RWPE2 (cell line): ENCODE measurements at places on chromosomes 1 and 21.

DNA sequence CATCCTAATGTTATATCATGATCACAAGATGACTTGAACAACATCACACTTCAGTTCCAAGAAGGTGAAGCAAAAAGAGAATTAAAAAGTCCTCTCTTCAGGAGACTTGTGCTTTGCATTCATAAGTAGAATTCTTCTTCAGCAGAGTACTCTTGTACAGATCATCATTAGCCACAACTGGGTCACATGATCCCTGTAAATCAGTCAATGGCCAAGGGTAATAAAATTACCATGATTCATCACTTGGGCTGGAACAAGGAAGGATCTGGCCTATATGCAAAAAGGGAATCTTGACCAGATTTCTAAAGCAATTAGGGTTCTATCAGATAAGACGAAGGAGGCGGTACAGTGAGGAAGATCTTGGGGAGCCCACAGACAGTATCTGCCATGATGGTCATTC, 458.0 kb upstream of the DEPDC1 start:
- no peak for DNase-seq

- DNase-seq = no peak
Measured at GRCh38 chr1:186179231-186179630, 195.8 kb downstream of the TPR start.

- DNase-seq = no peak
Measured at GRCh38 chr21:31103571-31104265, 65.4 kb upstream of the KRTAP19-8 start.

DNA sequence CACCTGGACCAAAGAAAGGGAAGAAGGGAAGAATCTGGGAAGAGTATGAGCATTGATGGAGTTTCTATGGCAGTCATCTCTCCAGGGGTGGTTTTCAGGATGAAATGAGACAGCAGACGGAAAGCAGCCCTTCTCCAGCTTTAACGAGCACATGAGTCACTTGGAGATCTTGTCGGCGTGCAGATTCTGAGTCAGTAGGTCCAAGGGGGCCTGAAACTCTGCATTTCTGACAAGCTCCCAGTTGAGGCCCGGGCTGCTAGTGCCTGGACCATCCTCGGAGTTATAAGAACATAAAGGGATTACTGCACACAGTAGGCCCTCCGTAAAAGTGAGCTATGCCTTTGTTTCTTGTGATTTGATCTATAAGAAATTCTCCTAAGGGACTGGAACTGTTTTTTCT, 17.6 kb downstream of the HSPG2 start:
- no peak for DNase-seq

DNA sequence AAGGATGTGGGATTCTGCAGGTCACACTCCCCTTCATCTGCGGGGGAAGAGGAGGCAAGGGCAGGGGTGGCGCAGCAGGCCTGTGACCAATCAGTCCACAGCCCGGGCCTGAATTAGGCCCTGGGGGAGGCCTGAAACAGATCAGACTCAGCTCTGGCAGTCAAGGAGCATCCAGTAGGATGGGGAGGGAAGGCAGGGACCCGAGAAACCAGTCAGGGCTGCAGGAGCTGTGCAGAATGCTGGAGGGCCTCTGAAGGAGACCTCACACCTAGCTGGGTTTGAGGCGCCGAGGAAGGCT, 12.7 kb downstream of the TNNT2 start:
- no peak for DNase-seq

DNA sequence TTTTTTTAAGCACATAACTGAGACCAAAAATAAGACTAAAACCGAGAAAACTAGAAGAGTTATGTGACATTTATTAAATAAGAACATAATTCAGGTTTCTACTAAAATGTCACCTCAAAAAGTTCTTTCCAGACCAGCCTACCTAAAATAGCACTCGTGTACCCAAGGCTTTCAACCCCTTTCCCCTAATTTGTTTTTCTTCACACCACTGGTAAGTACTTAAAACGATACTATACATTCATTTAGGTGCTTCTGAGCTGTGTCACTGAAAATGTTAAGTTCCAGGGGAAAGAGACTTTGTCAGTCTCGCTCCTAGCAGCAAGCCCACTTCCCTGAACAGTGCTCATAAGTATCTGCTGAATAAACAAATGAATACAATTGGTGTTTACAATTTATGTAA, 6.8 kb downstream of the RRAGC start:
- DNase-seq = no peak

GRCh38 chr1:81369833-81370232, 430.9 kb upstream of the ADGRL2 start:
- no peak for DNase-seq

GRCh38 chr1:72586023-72586685, 303.8 kb upstream of the NEGR1 start:
- no peak for DNase-seq

DNA sequence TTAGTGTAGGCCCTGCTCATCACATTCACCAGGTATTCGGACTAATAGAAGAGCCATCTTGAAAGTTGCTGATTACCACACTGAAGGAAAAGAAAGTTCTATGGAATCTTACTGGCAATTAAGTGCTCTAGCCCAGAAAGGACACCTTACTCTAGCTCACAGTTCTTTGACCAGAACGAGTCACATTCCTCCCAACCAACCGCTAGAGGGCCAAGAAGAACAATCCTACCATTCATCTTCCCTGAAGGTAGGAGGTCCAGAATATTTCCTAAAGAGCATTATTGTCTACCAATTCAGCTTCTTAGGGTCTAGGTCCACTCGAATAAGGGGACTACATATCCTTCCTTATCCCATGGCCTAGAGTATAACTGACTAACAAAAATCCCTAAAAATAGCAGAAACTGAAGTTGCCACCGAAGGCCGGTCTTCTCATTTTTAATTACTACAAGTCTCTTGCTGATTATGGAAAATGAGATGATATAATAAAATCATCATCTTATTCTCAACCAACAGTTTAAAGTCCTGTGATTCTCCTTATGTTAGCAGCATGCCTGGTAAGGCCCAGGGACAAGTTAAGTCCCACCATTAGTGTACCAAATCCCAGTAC, 2.7 kb upstream of the FMO1 start:
- no peak for DNase-seq

DNA sequence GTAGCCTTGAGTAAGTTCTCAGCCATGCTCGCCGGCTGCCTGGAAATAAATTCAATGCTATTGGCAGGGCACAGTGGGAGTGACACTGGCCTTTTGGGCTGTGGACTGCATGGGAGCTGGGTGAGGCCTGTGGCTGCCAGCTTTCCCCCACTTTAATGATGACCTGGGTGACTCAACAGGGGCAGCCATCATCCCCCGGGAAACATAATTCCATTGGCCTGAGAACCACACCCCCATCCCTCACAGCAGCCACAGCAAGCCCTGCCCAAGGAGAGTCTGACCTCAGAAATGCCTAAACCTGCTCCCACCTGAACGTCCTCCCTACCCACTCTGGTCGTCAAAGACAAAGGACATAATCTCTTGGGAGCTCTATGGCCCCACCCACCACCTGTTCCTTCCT, 384.0 kb downstream of the LTN1 start:
- no peak for DNase-seq

DNA sequence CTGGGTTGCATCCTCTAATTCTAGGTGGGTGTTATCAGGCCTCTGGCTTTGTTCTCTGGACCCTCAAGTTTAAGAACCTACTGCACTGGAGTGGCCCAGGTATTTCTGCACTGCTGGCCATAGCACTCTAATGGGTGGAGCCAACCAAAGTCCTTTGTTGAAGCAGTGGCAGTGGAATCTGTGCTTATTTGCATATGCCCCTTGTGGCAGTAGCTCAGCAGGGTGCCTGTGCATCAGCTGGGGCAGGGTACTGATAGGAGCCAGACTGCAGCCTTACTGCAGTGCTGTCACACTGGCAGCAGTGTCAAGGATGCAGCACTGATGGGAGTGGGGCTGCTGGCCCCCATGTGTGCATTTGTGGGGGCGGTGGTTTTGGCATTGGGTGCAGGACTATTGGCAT, 660.6 kb downstream of the LRRIQ3 start:
- no peak for DNase-seq

DNA sequence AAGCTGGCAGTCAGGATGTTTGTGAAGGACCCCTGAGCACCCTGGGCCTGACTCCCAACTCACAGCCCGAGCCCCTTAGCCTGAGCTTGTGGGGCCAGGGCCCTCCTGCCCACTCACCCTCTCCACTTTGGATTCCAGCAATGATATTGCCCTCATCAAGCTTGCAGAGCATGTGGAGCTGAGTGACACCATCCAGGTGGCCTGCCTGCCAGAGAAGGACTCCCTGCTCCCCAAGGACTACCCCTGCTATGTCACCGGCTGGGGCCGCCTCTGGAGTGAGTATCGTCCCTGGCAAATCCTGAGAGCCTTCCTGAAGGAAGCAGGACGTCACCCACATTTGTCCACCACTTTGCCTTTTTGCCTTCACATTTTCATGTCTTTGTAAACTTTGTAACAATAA, 5.0 kb downstream of the CTRC start:
- no peak for DNase-seq

DNA sequence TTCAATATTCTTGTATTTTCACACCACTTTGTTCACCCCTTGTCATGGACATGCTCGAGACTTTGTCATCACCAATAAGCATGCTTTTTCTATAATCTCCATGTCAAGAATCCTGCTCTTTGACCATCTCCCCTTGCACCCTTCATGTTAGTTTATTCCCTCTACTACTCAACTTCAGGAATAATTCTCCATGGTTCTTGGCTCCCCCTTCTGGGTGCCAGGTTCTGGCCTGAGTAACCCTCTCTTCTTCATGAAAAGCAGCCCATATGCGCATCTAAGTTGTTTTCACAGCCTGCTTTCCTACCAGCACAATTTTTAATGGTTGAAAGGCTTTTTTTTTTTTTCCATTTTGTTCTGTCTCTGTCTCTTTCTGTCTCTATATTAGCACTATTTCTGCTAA, 160.7 kb downstream of the LEPR start:
- no peak for DNase-seq

GRCh38 chr1:66503841-66504470, 30.0 kb upstream of the SGIP1 start:
- no peak for DNase-seq
